OCI-LY7 (cell line): ENCODE measurements at places on chromosomes 1 and 21.

- no peak for DNase-seq
Measured at GRCh38 chr1:9300573-9300972, 7.9 kb downstream of the SPSB1 start.

- peak; percentile 65 for DNase-seq
Measured at GRCh38 chr1:226001963-226002666, 3.0 kb upstream of the SDE2 start.

GRCh38 chr1:178643349-178643748 lies 81.7 kb upstream of the RALGPS2 start:
- no peak for DNase-seq

GRCh38 chr1:82507011-82507410 lies 706.3 kb downstream of the ADGRL2 start:
- no peak for DNase-seq

DNA sequence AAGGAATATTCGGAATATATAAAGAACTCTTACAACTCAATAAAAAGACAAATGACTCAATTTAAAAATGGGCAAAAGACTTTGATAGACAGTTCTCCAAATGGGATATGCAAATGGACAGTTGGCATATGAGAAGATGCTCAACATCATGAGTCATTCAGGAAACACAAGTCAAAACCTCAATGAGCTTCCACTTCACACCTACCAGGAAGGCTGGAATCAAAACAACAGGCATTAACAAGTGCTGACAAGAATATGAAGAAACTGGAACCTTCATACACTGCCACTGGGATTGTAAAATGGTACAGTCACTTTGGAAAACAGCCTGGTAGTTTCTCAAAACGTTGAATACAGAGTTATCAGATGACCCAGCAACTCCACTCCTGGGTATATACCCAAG lies 17.2 kb downstream of the PGBD5 start:
- no peak for DNase-seq

GRCh38 chr1:77768006-77768405 lies 8.4 kb upstream of the USP33 start:
- DNase-seq, result no peak

DNA sequence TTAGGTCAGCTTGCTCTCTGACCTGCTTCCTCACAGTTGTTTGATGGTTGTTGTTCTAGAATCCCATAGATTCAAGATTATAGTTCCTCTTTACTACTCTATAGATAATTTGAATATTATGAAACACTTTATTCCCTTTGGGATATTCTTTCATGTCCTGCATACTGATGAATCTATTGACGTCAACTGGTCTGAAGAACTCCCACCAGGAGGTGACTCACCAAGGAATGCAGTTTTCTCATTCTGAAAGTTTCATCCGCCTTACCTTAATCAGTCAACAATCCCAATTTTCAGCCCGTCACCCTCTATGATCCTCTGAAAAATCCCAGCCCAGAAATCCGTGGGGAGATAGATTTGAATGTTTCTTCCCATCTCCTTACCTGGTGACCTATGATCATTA lies 834.1 kb upstream of the PRMT6 start:
- no peak for DNase-seq

DNA sequence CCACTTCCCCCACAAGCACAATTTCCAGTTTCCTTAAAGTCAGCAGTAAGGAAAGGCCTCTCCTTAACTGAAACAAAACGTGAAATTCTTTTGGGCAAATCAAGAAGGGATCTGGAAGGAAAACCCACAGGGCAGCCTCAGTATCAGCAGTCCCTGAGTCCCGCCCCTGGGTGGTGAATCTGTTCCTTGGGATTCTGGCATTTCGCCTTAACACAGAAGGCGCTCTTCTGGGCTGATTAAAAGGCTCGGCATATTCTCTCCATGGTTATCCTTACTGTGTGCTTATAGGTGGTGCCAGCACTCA lies 12.2 kb upstream of the RAB4A start:
- DNase-seq, result no peak

DNA sequence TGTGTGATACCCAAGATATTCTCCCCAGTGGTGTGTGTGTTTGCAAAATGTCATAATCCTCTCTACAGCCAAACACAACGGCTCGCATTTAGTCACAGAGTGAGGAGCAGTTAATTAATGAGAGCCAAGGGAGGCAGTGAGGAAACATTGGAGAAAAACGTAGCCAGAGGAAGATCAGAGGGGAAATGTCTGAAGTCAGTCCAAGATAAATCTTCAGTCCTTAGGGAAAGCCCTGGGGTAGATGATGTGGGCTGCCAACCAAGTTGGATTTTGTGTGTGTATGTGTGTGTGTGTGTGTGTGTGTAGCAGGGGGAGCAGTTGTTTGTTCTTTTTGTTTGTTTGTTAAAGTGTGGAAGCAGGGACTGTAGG lies 201.0 kb upstream of the PTBP2 start:
- DNase-seq, result no peak

- no peak for DNase-seq
Measured at GRCh38 chr1:155158991-155159390, 14.1 kb downstream of the KRTCAP2 start.

DNA sequence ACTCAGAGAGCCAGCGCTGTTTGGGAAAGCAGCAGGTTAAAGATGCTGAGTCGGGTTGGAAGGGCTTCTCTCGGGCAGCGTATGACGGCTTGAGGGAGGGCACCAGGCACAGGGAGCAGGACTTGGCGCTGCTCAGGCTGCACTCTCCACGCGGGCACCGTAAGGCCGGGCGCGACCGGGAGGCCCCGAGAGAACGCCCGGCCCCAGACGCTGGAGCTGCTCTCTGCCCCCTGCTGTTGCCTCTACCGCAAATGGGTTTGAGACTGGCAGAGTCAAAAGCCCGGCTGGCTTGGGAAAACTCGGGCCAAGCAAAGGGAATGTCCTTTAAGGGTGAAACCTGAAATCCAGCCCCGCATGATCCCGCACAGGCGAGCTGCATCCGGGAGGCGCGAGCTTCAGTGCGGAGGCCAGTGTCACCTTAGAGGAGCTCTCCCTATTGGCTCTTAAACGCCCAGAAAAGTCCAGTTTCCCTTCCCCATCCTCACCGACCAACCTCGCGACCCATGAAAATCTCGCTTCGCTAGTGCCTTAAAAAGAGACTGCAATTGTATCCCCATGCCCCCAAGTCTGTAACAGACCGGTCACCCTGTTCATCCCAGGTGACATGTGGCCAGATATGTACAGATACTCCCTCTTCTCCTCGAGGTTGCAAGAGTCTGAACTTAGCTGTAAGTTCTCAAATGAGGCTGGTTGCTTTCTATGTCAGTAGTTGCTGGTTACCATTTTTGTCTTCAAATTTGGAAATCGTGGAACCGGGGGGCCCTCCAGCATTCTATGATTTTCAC lies 1.1 kb downstream of the PRRX1 start:
- no peak for DNase-seq

DNA sequence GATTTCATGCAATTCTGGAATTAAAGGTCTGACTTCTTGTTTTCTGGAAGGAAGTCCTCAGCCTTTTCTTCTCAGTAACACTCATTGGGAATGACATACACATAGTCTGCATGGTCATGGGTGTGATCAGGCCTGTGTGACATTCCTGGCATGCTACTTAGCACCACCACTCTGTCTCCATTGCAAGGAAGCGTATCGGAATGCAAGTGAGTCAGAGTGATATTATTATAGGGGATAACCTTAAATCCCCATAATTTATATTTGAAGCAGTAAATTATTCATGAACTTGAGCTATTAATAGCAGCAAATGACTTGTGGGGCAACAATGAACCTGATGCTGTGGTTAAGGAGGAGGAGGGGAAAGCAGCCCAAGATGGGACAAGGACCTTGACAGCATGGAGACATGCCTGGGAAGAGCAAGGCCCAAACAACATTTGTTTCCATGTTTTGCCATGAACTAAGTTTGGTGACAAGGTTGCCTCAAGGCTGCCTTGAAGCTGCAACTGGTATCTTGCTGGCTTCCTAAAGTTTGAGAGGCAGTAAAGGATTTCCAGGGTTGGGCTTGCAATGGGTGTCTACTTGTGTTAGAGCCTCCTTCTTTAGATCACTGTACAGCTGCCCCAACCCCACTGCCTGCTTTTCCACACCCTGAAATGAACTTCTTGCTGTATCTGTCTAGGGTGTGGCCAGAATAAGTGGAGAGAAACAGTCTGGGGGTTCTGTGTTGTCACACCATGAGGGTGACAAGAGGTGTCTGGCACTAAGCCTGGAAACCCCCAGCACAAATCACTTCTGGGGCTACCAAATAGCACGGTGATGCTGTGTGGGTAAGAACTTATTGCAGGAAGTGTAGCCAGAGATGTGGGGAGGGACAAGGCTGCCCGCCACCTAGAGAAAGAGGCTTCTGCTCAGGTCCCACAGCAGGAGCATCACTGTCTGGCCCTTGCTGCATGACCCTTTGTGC lies 4.6 kb downstream of the MAB21L3 start:
- no peak for DNase-seq

DNA sequence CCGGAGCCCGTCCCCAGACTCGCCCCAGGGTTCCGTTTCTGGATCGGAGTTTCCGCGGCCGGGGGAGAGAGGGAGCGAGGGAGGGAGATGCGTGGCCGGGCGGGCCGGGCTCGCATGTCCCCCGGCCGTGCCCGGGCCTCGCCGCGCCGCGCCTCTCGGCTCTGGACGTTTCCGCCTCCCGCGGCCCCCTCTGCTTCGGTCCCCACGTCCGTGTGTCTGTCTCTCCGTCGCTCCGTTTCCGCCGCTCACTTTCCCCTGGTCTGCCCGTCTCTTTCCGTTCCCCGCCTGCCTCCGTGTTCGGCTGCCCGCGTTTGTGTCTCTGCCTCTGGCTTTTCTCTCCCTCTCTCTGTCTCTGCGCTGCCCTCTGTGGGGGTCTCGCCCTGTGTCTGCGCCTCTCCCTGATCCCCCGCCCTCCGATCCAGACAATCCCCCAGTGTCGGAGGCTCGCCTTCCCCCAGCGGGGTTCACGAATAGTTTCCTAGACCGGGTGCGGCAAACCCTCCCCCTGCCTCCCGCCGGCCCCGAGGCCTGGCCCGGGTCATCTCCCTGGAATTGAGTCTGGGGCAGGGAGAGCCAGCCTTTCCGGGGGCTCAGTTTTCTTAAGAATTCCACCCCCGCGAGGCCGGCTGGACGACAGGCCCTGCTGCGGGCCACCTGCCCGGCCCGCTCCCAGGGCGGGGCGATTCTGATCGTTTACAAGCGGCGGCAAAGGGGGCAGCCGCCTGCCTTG lies 735 bp downstream of the NBL1 start:
- no peak for DNase-seq

- no peak for DNase-seq
Measured at GRCh38 chr21:32138658-32139057, 140.2 kb downstream of the MIS18A start.

DNA sequence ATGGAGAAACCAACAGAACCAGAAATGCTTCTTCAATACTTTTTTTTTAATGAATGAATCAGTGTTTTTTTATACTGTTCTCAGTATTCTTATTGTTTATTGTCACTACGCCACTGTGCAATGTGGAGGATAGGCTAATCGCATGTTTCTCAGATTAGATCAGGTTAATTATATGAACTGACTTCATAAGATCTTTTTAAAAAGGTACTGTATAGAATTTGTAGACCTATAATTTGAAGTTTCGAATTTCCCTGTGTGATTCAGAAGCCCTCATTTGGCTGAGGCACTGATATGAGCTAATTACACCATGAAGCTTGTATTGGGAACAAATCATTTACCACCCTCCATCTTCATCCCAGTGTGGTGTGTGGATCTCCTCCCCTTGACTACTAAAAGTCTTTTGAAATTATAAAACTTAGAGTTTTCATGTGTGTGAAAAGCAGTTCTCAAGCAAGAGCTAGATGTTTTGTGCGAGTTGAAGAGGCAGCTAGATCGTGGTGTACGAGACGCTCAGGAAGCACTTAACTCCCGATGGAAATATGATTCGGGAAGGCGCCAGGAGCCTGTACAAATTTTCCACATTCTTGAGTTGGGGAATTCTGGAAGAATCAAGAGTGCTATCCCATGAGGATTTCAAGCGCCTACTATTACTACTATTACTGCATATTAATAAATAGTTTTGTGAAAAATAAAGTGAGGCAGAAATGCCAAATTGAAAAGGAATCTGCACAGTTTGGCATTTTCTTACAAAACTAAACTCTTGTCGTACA lies 52.1 kb upstream of the KCNE2 start:
- DNase-seq, result no peak

- DNase-seq, result no peak
Measured at GRCh38 chr21:32389337-32390015, 3.3 kb downstream of the URB1 start.

- no peak for DNase-seq
Measured at GRCh38 chr1:81832573-81832972, 31.8 kb downstream of the ADGRL2 start.

DNA sequence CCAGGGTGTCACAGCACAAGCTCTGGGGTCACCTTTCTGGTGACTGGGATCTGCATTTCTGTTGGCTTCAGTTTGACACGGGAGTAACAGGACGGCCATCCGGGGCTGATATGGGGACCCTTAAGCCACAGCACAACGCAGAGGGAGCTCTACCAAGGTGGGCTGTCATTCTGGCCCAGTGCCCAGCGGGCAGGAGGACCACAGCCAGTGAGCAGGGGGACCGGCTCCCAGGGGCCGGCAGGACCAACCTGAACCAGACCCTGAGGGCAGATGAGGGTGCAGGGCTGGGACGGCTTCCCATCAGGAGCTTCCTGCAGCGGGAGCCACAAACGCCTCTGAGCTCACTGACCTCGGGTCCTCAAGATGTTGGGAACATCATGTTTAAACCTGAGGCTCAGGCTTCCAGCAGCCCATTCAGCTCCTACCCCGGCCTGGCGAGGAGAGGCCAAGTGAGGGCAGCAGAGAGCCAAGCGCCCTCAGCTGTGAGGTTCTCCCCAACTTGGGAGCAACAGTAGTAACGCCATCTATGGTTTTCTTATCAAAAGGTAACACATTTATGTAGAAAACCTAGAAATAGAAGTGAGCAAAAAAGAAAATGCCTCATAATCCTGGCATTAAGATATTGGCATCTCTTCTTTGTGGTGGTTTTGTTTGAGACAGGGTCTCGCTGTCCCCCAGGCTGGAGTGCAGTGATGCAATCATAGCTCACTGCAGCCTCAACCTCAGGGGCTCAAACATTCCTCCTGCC lies 26.8 kb downstream of the TMEM201 start:
- peak; percentile 70 for DNase-seq

DNA sequence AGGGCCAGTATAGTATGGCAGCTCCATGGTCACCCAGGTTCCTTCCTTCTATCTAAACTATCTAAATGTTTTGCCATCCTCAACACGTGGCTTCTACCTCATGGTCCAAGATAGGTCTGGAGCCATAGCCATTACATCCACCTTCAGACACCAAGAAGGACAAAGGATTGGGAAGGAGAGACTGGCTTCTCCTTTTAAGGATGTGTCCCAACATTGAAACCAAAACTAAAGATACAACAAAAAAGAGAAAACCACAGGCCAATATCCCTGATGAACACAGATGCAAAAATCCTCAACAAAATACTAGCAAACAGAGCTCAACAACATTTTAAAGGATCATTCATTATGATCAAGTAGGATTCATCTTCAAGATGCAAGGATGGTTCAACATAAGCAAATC lies 24.8 kb downstream of the HSD11B1 start:
- no peak for DNase-seq

- no peak for DNase-seq
Measured at GRCh38 chr21:38822778-38823238, 17.1 kb downstream of the ETS2 start.

DNA sequence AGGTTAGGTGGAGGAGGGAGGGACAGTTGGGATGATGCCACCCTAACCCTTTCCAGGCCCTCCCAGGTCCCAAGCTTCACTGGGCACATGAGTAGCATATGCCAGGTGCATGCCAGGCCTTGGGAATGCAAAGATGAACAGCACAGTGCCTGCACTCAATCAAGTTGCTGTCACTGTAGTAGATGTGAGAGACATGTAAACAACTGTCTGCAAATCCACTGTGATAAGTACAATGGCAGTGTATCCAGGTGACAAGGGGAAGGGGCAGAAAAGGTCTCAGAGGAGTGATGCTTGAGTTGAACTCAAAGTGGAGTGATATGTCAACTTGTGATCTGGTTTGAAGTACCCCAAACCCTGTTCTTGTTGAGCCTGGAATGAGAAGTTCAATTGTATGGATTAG lies 49.5 kb upstream of the LRRN2 start:
- DNase-seq, result no peak
